Stimulated activated CD8-positive, alpha-beta memory T cell treated with anti-CD3 and anti-CD28 coated beads, Interleukin-7, amount 100 ng/mL, for 24 hours (primary cell): ENCODE measurements at places on chromosomes 16 and 17.

DNA sequence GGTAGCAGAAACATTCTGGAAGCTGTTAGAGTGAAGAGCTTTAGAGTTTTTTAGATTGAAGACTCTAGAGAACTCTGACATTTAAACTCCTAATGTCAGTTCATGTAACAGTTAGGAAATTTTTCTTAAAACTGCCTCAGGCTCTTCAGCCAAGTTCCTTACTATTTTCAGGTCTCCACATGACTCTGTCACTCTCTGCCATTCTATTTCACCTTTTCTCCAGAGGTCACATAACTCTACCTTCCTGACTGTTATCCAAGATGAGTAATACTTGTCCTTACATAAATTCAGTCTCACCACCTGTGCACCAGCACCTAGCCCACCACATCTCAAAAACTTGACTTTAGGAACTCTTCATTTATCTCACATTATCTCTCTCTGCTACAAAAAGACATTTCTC lies 347.1 kb upstream of the CA10 start:
- DNase-seq, result no peak

DNA sequence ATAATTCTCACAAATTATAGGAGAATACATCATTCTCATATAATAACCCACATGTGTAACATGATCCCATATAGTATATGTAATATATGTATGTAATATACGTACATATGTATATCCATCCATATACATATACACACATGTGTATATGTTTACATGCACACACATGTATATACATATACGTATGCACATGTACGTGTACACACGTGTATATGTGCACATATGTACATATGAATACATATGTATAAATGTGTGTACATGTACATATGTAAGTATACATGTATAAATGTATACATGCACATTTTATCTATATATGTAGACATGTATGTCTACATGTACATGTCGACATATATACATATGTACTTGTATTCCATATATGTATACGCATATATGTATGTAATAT lies 288.8 kb downstream of the NPIPA8 start:
- no peak for DNase-seq

GRCh38 chr16:66898207-66898606 lies 17.9 kb downstream of the PDP2 start:
- no peak for DNase-seq

GRCh38 chr17:14101976-14102375 lies 32.7 kb downstream of the COX10 start:
- no peak for DNase-seq
